Right hindlimb (tissue), 1 donor: ENCODE measurements at places on chromosomes 4 and X.
A peak's percentile ranks its signal among the peaks of the same experiment; 100 is the strongest.

DNA sequence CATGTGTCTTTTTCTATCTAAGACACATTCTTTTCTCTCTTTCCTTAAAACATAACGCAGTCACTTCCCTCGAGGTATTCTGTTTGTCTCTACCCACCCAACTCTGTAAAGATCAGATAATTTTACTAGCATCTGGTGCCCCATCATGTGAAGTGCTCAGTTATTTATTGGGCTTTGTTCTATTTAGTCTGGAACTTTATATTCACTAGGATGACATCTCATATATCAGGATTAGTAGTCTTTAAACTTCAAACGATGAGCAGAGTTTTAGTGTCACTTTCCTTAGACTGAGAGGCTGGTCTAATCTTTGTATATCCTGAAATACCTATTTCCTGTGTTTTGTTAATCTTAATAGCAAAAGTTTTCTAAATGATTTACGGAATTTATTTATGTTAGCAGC, 445.5 kb upstream of the NDST3 start:
- no peak for DNase-seq

DNA sequence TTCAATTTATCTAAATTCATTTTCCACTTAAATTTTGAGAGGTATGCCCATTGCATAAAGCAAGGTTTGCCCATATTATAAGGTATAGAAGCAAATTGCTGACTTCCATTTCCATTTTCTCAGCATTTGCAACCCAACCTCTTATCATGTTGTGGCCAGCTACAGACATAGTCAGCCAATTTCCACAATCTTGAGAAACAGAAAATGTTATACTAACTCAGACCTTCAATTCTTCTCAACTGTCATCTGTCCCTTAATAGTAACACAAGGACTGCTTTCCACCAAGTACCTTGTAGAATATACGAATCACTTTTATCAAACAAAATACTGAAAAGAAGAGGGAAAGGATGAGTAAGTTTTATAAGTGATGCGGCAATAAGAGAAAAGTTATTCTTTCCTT, 11.2 kb upstream of the GRIA3 start:
- DNase-seq, result no peak

DNA sequence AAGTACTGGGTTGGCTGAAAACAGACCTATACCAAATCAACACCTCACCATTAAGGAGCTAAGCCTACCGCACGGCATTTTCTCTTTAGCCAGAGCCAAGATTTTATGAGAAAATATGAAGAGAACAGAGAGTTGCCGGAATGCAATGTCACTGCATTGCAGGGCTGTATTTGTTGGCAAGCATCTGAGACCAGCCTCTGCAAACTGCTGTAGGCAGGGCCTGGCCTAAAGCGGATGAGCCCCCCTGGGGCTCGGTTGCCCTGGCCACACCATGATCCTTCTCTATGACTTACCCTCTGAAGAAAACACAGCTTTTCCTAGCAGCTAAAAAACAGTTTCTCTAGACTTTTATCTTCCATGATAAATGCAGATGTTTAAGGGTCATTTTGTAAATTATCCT, 120.5 kb upstream of the SORBS2 start:
- no peak for DNase-seq

DNA sequence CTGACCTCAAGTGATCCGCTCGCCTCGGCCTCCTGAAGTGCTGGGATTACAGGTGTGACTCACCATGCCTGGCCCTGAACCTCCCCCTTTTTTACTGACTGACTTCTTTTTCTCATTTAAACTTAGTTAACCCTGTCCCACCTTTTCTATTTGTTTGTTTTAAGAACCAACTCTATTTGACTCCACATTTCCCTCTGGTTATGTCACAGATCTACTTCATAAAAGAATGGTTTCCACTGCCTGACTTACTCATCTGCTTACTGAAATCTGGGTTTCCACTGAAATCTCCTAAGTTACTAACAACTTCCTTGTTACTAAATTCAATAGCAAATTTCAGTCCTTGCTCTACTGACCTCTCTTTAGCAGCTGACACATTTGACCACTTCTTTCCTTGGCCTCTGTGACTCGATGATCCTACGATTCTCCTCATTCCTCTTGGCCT, 28.0 kb upstream of the NSUN7 start:
- no peak for DNase-seq

- no peak for DNase-seq
Measured at GRCh38 chr4:40702800-40703151, 47.0 kb upstream of the NSUN7 start.

DNA sequence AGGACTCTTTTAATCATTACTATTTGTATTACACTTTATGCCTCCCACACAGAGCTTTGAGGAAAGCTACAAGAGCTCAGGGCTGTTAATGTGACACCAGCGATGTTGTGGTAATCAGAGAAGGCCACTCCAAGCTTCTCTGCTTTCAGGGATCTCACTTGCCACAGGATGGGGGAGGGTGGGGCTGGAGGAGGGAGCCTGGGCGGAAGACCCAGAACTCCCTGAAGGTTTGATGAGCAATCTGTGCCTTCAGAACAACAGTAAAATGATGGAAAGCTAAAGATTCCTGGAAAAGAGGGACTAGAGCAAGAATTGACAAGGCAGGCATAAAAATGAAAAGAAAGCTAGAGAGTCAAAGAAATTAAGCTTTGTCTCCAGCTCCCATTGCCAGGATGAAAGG, 75.6 kb downstream of the MAML3 start:
- DNase-seq, result no peak

DNA sequence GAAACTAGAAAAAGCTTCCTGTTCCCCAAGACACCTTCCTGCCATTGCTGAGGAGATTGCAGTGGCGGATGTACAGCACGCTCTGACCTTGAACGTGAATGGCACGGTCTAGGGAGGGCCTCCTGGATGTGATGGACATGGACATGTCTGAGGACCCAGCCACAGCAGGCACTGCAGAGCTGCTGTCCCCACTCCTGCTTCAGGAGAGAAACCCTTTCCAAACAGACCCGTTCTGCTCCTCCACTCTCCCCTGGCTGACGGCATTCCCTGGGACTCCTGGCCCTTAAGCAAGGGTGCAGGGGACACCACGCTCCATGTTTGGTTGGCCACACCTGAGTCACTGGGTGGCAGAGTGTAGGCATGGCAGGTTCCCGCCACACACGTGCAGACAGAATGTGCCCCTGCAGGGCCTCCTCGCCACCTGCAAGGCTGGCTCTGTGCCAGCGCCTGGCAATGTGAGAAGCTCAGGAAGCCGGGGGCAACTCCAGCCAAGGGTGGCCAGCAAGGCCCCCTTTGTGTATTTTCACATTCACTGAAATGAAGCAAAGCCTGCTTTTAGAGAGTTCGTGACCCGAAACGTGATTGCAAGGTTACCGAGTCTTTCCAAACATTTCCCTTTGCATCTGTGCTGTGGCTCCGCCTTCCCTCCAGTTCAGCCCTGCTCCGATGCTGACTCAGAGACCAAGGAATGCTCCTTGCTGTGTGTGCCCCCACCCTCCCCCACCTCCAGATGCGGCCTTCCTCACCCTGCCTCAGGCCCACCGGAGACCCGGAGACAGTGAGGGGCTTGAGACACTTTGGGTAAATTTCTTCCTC, 46.1 kb downstream of the HTRA3 start:
- peak; percentile 68 for DNase-seq

GRCh38 chrX:24594501-24594900, 52.6 kb downstream of the PCYT1B start:
- no peak for DNase-seq

DNA sequence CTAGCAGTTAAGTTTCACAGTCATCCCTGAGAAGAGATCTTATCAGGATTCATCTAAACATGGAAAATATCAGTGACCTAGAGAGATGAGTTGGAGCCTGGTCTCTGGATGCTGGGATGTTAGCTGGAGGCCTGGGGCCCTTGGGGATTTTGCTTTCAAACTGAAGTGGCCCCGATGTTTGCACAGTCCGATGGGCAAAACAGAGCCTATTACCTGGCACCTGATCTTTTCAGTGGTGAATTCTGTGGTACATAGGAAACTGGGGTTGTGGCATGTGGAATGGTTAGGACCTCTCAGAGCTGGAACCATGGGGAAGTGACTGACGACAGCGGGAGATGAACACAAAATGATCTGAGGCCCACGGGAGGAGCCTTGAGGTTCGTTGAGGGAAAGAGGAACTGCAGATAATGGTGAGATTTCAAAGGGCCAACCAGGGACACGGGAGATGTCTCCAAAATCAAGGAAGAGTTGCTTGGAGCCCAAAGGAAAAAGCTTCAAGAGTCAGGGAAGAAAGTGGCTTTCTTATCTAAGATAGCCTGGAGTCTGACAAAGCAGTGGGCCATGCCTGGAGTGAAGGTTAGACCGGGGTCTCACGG, 17.8 kb upstream of the TENM3 start:
- no peak for DNase-seq

DNA sequence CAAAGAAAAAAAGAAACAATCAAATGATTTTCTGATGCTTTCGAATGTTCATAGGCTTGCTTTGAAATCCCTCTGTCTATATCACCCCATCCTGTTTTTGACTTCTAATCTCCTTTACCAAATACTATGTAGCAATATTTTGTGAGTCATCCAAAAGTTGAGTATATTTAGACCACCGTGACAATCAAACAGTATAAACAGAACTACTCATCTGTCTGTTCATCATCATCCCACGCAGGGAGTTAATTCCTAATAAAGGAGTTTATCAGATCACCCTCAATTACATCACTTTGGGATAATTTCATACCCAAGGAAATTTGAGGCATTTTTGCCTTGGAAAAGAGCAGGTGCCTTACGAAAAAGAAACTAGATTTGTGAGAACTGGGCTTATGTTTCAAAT, 212.9 kb downstream of the CBR4 start:
- no peak for DNase-seq

DNA sequence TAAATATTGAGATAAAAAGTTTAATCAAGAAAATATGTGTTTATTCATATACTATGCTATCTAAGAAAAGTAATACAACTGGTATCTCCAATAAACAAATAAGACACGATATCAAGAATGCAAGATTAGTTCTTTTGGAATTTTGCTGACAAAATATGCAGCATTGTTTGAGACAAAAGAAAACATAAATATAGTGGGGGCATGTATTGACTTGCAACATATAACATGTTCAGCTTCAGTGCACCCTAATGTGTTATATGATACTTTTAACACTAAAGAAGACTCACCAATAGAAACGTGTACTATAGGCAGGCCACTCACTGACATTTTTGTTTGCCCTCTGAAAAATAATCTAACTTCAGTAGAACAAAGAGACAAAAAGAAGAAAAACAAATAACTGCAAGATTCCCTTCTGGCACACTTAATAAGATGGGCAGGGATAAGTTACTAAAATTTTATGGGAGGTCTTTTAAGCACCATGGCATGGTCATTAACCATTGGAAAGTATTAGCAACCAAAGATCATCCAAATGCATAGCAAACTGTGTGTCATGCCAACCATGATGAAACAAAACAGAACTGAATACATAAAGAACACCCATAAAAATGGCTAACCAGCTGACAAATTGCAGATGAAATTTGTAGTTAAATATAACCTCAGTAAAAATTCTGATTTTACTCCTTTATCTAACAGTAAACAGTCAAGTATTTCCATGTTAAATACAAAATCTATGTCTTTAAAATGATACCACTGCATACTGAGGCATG, 447.9 kb upstream of the FAM241A start:
- DNase-seq, result no peak

DNA sequence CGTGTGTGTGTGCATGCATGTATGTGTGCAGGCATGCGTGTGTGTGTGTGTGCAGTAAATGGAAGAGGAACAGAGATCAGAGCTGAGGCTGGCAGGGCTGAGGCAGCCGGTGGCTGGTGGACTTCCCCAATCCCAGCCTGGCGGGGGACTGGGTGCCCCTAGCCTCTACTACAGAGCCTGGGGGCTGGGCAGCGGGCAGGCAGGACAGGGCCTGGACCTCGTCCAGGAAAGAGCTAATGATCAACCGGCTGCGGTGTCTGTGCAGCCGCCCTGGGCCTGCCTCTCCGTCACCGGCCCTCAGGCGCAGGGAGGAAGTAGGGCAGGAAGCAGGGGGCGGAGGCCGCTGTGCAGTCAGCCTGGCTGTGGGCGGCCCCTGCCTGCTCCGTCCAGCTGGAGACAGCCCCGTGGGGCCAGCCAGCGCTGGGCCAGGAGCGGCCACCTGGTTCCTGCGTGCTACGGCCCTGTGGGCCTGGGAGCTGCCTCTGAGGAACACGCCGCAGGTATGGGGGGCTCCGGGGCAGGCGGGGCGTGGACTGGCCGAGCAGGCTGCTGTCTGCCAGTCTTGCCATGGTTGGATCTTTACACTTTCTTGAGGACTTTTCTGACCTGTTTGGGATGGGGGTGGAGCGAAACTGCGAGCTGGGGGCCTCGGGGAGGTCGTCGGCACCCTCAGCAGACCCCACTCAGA, at the start of gene SH3TC1:
Gene SH3TC1, plus strand, starts transcription at position 385 of the 688 bp plus-strand sequence. CDS start 5,905 bp downstream, outside the sequence.
- peak; percentile 91 for DNase-seq

GRCh38 chr4:7255488-7255881, 63.1 kb downstream of the SORCS2 start:
- no peak for DNase-seq

GRCh38 chrX:129659861-129660260, 5.1 kb upstream of the APLN start:
- DNase-seq, result no peak

- no peak for DNase-seq
Measured at GRCh38 chr4:147409350-147409749, 71.5 kb upstream of the EDNRA start.

DNA sequence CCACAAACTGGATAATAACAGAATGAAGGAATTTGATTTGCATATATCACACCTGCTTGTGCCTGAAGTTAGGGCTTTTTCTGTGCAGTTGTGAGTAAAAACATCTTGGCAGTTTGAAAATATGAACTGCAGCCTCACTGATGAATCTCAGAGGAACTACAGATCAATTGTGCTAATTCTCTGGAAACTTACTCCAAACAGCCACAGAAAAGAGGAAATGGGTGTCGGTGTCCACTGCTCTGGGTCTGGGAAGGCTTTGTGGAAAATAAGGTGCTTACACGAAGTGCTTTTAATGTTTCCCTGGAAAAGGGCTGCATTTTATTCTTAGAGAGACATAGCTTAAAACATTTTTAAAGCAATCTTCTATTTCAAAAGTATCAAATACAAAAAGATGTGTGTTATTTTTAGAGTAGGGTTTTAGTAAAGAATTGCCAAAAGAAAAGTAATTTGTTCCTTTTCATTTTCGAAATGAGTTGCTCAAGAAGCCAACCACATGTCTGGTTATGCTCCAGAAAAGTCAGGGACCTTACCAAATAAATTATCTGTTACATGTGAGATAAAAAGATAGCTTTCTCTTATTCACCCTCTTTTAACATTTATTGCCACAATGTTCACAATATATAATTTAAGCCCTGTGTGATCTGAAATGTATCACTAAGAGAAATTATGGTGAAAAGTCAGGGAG, 240.1 kb downstream of the FRAS1 start:
- DNase-seq, result peak; percentile 20

DNA sequence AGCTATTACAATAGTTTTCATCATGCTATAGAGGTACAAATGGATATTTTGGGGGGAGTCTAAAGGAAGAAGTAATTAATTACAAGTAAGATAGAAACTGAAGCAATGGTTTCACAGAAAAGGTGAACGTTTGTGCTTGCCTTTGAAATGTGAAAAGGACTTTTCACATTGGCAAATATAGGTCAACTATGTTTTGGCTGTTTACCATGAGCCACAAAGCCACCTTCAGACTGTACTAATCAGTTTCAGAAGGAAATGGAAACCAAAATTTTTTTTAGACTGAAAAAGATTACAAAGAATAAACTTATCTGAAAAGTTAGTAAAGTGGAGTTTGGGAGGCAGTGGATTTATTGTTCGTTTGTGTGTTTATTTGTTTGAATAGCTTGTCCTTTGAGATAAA, 32.1 kb downstream of the SYTL5 start:
- no peak for DNase-seq

GRCh38 chrX:152537373-152537772, 86.3 kb upstream of the GABRA3 start:
- peak; percentile 13 for DNase-seq
